ENCODE measurements at places on chromosomes 2 and 18.

- peak; percentile 24 for DNase-seq
These were observed 151.6 kb downstream of the DTNB start for GRCh38 chr2:25521665-25522387.

GRCh38 chr2:74865770-74866674, 32.1 kb downstream of the HK2 start:
- DNase-seq: no peak

DNA sequence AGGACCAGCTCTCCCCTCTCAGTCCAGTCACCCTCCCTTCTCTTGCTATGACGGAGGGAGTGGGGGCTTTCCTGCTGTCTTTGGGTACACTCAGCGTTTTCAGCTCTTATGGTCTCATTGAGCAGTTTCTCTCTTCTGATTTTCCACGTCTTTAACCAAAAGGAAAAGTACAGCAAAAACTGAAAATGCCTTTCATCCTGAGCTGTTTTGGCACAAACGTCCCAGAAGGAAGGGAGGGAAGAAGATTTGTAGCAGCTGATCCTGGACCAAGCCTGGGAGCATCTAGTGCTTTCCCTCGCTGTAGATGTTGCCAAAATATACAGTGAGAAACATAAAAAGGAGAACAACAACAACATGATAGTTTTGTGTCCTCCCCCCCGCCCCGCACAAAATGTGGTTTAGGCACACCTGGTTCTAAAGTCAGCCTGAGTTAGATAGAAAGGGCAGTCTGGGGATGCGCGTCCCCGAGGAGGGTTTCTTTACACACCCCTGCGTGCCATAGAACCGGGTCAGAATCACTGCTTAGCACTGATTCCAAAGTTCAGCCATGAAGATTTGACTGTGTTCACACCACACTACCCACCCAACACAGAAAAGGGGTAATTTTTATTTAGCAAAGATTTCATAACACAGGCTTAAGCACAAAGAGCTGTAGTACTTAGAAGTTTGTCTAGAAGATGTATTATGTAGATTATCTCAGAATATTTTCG, 53.4 kb downstream of the SLC40A1 start:
- DNase-seq: no peak

DNA sequence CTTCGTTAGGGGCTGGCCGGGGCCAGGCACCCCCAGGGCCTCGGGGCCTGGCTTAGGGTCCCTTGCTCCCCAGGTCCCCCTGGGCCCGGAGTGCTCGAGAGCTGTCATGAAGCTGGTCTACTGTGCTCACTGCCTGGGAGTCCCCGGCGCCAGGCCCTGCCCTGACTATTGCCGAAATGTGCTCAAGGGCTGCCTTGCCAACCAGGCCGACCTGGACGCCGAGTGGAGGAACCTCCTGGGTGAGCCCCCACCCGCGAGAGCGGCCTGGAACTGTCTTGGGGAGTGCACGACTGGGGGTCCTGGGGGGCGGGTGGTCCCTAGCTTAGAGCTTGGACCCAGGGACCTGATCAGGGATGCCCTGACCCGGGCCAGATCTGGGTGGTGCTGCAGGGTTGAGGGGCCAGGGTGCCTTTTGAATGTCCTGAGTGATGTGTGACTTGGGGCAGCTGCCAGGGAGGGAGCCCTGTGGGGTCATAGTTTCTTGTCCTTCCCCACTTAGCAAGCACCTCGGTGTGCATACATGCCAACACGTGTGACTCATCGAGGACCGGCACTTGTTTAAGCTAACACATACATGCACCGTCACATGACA, 27.9 kb downstream of the GPC1 start:
- DNase-seq: peak; percentile 6

GRCh38 chr2:44271296-44271695, 4.0 kb upstream of the SLC3A1 start:
- DNase-seq: peak; percentile 19

DNA sequence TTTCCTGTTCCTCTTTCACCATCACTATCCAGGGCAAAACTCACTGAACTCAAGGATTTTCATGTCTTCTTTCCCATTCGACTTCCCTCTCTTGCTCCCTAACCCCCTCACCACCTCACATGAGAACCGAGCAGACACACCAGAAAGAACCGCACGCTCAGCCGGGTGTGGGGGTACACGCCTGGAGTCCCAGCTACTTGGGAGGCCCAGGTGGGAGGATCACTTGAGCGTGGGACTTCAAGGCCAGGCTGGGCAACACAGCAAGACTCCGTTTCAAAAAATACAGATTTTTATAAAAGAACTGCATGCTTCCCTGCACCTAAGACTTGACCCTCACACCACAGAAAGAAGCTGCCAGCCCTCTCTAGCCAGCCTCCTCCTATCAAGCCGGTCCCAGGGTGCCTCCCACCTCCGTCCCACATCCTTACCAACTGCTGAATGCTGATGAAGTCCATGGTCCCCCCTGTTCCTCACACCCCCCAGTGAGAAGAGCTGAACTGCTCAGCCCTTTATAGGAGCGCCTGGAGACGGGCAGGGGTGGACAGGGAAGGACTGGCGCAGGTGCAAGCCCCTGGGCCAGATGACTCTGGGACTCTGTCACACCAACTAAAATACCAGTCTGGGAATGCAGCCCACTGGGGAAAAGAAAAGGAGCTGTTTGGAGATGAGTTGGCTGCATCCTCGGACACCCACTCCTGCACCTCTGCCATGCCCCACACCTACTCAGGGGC, at the start of gene ANKRD23:
TSS of gene ANKRD23 (minus strand) at position 484 of the 731 bp plus-strand sequence. CDS start at position 455, 29 bp downstream.
- no peak for DNase-seq

DNA sequence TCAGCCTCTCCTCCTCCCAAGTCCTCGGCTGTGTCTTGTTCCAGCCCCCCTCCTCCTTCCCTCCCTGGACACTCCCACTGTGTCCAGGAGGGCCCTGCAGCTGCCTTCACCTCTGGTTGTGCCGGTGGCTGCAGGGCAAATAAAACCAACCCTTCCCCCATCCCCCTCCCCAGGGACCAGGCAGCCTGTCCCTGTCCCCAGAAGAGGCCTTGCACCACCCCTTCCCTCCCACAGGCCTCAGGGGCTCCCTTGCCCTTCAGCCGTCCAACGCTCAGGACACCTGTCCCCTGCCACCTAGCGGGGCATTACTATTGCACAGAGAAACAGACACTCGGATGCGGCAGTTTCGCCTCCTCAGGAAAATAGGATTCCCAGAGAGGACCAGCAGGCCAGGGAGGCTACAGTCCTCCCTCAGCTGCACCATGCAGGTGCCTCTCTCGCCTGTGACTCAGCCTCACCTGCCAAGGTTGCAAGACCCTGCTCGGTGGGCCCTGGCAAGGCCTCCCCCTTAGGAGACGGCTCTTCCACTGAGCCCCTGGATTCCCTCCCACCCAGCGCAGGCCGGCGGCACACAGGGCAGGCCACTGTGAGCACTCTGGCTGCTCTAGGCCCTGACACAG, 5.5 kb upstream of the GPC1 start:
- DNase-seq: peak; percentile 15

DNA sequence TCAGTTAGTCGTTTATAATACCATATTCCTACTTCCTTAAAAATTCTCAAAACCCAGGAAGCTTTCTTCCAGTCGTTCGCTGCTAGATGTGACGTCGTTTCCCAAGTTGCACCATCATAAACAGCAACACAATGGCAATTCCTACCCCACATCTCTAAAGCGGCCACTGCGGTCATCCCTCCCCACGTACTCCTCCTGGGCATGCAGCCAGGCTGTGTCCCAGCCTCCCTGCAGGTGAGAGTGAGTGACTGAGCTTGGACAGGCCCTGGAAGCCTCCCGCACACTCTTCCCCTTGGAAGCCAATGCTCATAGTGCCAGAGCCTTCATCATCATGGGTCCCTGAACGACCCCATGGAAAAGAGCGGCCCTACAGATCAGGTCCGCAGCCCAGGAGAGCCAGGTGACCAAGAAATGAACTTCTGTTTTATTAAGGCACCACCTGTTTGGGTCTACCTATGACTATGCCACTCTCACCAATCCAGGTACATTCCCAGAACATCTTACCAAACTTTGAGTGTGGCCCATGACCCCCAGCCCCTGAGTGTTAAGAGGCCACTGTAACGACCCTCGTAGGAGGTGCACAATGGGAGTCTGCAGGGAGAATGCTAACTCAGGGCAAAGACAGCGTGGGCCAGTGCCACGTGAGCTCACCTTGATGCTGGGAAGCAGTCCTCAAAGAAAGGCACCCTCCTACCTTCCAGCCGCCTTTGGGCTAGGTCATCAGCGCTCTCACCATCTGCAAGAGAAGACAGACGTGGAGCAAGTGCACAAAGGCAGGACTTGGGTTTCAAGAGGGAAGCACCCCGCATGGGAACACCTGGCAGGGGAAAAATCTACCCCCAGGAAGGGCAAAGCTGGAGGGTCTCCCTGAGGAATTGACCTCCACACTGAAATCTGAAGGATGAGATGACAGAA, 74.7 kb upstream of the RAB6C start:
- DNase-seq: no peak

DNA sequence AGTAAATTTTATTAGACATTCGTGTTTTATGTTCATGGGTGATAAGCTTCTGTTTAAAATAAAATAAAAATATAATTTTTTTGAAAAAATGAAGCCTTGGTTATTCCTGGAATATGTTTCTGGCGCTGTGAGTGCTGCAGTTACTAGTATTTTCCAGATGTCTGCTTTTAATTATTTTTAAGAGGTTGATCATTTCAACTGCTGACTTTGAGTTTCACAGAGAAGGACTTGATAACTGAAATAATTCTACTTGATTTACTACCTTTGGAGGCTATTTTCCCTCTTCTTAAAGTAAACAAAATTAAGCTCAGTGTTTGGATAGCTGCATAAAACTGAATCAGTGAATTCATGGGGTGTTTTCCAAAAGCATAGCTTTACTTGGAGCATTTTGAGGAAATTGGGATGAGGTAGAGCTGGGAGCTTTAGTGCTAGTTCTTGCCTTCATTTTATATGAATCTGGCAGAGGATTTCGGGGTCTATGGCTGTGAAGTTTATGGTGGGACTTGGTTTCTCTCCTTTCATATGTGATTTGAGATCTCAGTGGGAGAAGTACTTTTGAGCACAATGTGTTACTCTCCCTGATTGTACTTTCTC, 666.5 kb downstream of the DCDC2C start:
- DNase-seq: no peak

DNA sequence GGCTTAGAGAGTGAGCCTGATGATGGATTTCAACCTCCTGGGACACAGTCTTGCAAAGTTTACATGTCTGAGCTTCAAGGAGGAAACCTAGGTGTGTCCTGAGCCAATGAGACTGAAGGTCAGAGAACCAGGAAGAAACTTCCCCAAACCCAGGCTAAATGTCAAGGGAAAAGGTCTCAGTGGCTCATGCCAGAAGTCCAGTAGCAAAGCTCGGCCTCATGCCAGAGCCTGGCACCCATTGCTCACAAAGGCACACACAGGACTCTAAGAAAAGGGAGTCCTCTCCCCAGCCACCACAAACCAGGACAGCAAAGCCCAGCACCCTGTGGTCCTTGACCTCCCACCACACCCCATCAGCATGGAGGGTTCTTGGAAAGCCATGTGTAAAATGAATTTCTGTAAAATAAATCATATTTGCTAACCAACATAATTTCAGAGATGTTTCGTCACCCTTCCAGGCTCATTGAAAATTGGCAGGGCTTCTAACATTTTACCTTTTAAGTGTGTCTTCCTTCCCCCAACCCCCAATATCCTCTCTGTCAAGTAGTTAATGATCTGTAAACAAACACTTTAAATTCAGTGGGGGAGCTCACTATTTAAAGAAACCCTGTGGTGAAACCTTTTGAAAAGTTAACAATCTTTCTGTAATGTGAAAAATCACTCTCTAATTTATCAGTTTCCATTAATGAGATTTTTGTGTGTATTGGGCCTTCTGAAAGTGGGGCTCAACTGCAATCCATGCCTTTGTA, 77.1 kb downstream of the BCL11A start:
- no peak for DNase-seq

GRCh38 chr2:150585221-150585971, 97.9 kb upstream of the RND3 start:
- no peak for DNase-seq

GRCh38 chr2:138244501-138244925, 257.1 kb upstream of the SPOPL start:
- no peak for DNase-seq
